ENCODE measurements at places on chromosomes 6 and 20. TPM values are rescaled to one million over a fixed set of nuclear protein-coding genes. Genes with fewer than 3 reads are reported as not detected.

- no peak overlapping the region for H3K27ac ChIP-seq
- DNase-seq, result no peak
- H3K27me3 ChIP-seq, result peaks cover 15% of the 10 kb centered on the region
- H3K36me3 ChIP-seq, result no peaks in the 10 kb centered on the region
- H3K4me3 ChIP-seq, result no peak overlapping the region
- H3K4me1 ChIP-seq, result no peaks in the 10 kb centered on the region
These were observed 12.3 kb upstream of the BLCAP start for GRCh38 chr20:37540001-37540400.

- H3K4me3 ChIP-seq, result no peak overlapping the region
- no peaks in the 10 kb centered on the region for H3K27me3 ChIP-seq
- H3K4me1 ChIP-seq, result peaks cover 17% of the 10 kb centered on the region
- H3K27ac ChIP-seq, result no peak overlapping the region
- no peak for DNase-seq
These were observed 3.7 kb upstream of the RBM38 start for GRCh38 chr20:57387463-57387862.

DNA sequence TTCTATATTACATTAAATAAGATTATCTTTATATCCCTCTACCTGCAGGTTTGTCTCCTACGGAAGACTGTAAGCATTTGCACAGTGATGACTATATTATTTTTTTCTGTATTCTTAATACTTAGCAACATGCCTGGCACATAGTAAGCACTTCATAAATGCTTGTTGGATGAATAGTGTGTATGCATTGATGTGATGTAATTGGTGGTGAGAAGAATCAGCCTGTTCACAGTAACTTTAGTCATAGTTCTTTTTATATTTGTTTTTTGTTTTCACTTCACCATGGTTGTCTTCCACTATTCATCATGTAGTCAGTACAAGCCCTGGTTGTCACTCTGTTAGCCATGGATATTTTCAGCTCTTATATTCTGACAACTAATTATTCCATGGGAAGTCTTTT, 184.0 kb upstream of the FLRT3 start:
- DNase-seq, result no peak
- H3K4me3 ChIP-seq, result no peak overlapping the region
- no peaks in the 10 kb centered on the region for H3K4me1 ChIP-seq
- H3K36me3 ChIP-seq, result no peaks in the 10 kb centered on the region
- no peaks in the 10 kb centered on the region for H3K27me3 ChIP-seq

Gene PLTP
- 5.5 TPM for total RNA-seq

GRCh38 chr20:6693178-6693807, 74.2 kb upstream of the BMP2 start:
- no peak for DNase-seq
- no peak overlapping the region for H3K4me3 ChIP-seq
- no peak overlapping the region for H3K27ac ChIP-seq
- H3K27me3 ChIP-seq, result no peaks in the 10 kb centered on the region
